ENCODE measurements at places on chromosomes 12 and 14.

GRCh38 chr14:20998674-20999366, at the start of gene SLC39A2:
Gene SLC39A2 (plus strand): TSS chr14:20999293. CDS start chr14:20999447, 154 bp downstream.
- no peak for DNase-seq

- DNase-seq, result no peak
Observed at GRCh38 chr12:87304406-87304805, 724.8 kb downstream of the C12orf50 start.

DNA sequence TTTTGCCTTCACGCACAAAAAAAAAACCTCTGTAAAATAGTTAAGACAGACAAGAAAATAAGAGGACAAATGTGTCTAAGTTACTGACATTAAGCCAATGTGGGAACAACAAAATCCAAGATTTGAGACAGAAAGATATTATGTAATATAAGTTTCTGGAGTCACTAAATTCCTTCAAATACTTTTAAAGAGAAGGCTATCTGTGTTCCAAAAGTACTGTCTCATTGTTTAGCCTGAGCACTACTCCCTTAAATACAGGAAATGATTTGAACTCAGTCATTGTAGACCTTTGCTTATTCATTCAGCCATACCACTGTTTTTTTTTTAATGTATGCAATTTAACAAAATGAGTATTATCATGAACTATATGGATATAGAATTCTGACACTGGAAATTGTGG, 82.7 kb upstream of the KITLG start:
- DNase-seq, result no peak

DNA sequence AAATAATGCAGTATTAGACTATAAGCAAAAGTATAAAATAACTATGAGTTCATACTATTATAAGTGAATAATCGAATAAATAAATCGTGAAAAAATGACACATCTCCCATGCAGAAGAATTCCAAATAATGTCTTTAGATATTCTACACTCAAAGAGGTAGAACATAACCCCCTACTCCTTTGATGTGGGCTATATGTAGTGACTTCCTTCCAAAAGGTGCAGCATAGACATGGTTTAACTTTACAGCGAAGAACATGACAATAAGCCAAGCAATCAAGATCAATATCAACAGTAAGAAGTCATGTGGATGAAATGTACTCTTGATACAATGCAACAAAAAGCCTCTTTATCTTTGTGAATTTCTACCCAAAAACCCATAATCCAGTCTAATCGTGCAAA, 46.0 kb upstream of the HIF1A start:
- no peak for DNase-seq

DNA sequence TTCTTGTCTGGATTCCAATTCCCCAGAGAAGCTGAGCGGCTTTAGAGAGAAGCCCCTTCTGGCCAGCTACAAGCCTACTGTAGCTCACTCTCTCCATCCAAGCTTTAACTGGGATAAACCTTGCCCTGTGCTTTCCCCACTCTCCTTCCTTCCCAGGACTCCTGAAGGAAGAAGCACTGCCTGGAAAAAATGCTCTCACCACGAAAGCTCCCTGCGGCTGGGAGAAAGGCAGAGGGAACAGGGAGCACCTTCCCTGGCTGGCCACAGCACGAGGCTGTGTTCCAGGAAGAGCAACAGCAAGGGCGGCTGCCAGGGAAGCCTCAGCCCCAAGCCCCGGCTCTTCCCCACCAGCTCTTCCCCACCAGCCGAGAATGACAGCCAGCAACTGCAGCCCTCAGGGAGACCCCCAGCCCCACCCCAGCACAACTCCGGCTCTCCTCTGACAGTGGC, 40.8 kb upstream of the PNMA1 start:
- DNase-seq, result no peak

- DNase-seq, result no peak
Observed at GRCh38 chr14:68871392-68871791, 78.5 kb upstream of the ZFP36L1 start.
